ENCODE measurements at places on chromosomes 16 and 17.

DNA sequence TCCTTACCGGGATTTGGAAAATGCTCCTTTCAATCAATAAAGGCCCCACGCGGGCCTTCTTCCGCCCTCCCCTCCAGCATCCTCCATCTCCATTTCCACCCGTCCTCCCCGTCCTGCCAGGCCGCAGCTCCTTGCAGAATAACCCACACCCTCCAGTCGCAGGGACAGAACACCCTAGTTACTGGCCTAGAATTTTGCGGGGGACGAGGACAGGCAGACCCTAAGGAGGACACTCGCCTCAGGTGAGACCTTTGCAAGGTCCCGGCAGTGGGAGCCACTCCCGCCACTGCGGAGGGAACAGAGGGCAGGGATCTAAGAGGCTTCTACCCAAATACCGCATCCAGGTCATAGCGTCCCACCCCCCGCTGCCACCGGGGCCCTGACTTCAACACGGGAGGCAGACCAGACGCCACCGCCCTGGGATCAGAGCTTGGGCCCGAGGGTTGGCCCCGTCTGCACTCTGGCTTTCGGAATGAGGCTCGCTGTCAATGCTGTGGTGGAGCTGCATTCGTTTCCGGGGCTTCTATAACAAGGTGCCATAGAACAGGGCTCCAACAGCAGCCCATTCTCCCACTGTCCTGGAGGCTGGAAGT is 26.8 kb downstream of the SLC25A10 start:
- DNase-seq = no peak

- no peak for DNase-seq
Observed at GRCh38 chr16:88973415-88974050, 3.5 kb downstream of the CBFA2T3 start.

DNA sequence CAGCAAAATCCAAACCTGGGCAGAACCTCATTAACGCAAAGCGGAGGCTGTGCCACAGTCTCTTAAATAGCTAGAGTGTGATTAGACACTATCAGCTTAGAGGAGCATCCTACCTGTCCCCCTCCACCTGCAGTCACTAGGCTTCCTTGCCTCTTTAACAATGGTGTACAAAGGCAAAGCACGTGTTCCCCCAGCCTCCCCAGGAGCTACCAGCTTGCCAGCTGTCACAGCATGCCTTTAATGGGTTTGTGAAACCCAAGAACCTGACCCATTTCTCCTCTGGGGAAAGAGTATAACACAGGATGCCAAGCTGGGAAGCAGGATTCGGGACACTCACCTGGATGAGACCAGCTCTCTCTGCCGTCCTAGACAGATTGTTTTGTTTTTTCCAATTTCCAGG is 37.2 kb upstream of the TBX2 start:
- DNase-seq = no peak

- no peak for DNase-seq
Observed at GRCh38 chr17:58105093-58105492, 21.9 kb downstream of the DYNLL2 start.

DNA sequence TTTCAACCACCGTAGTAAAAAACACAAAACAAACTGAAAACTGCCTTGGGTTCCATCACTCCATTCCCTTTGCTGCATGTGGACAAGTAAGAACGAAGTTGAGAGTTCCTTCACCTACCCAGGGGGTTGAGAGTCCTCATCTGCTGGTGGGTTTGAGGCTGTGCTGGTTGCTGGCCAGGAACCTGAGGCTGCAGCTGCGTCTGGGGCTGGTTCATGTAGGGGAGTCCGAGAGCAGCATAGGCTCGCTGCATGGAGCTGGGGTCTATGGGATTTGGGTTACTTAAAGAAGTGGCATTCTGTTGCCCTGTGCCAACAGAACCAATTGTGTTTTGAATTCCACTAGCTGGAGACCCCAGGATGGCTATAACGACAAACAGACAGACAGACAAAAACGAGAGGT is 65.2 kb upstream of the TRAP1 start:
- DNase-seq = no peak

GRCh38 chr16:27401768-27402568 is at the start of gene IL21R:
TSS of gene IL21R (plus strand) at chr16:27402174. CDS start at chr16:27430072, 27,898 bp downstream.
- peak; percentile 43 for DNase-seq

DNA sequence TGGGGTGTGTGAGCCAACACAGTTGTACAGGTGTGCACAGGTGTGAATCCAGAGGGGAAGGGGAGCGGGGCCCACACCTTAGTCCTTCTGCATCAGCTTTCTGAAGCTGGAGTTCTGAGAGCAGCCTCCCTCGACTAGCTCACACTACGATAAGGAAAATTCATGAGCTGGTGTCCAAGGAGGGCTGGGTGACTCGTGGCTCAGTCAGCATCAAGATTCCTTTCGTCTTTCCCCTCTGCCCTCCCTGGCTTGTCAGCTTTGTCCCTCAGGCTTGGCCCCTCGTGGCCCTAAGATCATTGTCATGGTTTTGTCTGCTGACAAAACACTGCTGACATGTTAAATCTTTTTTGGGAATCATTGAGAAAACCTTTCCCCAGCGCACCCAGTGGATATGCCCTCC is 47.5 kb downstream of the OR1D5 start:
- peak; percentile 59 for DNase-seq

- no peak for DNase-seq
Observed at GRCh38 chr17:17763136-17763535, 73.7 kb downstream of the SREBF1 start.

DNA sequence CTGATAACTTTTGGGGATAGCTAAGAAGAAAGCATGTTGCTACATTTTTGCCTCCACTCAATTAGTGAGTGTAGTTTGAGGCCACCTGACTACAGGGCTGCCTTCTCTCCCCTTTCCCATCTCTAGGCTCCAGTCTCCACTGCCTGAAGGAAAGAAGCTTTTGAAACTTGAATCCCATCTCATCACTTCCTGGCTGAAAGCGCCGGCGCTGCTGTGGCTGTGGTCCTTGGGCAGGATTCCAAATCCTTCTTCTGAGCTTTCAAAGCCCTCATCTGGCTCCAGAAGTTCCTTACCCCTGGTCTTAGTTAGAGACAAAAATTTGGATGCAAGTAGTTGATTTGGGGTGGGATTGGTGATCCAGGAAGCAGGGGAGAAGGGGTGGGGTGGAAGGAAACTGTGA is 119.4 kb downstream of the FOXL1 start:
- peak; percentile 24 for DNase-seq

DNA sequence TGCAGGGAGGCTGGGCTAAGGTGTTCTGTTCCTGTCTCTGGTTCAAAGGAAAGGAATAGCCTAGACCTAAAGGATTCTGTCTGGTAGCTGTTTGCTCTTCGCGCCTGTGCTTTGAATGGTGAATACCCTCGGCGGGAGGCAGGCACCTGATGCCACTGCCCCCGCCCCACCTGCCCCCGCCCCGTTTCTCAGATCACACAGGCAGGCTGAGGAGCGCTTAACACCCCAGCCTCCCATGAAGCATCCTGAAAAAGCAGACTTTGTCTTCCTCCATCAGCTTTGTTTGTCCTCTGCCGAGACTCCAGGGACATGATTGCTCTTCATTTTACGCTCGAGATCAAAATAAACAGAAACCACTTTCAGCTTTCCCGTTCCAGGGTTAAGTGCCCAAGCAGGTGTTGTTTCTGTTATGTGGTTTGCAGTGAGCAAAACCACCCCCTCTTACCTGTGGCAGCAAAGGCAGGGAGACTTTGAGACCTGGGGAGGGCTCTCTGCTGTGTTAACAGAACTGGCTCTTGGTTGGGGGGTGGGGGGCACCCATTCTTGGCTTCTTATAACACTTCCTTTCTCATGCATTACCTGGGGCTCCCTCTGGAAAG is 452.1 kb downstream of the WWOX start:
- no peak for DNase-seq

GRCh38 chr17:2211661-2212399 is 91.8 kb downstream of the SMG6 start:
- no peak for DNase-seq

GRCh38 chr16:11236461-11237254 is 19.3 kb downstream of the SOCS1 start:
- no peak for DNase-seq

DNA sequence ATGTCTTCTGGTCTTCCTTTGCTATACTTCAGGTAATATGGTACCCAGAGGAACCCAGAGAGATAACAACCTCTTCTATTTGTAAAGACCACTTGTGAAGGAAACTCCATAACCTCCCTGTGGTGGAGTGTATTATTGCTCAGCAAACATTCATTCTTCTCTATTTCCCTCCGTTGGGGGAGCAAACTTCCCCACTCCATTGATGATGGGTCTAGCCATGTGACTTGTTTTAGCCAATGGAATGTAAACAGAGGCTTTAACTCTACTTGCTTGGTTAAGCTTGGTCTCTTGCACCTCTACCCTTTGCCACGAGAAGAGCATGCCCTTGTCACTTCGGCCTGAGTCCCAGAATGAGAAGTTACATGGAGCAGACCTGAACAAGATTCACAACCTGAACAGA is 30.0 kb upstream of the SKAP1 start:
- no peak for DNase-seq

- DNase-seq = peak; percentile 88
Observed at GRCh38 chr16:86925067-86925791, 346.9 kb downstream of the FOXL1 start.

GRCh38 chr16:23999663-24000062 is 163.9 kb downstream of the PRKCB start:
- DNase-seq = no peak

- no peak for DNase-seq
Observed at GRCh38 chr17:46089389-46089965, 90.4 kb downstream of the STH start.

DNA sequence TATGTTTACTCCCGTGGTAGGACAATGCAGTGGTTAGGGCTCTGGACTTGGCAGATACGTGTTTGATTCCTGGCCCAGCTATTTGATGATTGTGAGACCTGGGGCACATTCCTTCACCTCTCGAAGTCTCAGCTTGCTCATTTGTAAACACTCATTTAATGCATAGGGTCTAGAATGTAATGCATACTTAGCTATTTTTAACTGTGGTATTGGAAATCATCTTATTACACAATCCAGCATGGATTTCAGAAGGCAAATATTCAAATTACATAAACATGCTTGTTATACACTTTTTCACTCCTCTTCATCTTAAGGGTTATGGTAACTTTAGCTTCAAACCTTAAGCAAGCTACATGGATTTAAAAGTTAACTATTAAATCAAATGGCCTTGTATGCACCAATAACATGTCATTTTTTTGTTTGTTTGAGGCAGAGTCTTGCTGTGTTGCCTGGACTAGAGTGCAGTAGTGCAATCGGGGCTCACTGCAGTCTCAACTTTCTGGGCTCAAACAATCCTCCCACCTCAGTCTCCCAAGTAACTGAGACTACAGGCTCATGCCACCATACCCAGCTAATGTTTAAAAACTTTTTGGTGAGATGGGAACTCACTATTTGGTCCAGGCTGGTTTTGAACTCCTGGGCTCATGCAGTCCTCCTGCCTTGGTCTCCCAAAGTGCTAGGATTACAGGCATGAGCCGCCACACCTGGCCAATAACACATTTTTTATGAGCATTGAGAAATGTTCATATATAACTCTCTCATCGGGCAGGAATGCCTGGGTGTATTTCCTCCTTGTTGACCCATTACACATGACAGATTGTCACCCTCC is 52.5 kb downstream of the VAT1L start:
- no peak for DNase-seq

GRCh38 chr17:58377661-58378060 is 25.7 kb upstream of the SUPT4H1 start:
- DNase-seq = no peak

GRCh38 chr16:11386791-11387546 is 41.7 kb downstream of the RMI2 start:
- no peak for DNase-seq

- no peak for DNase-seq
Observed at GRCh38 chr16:78289844-78290277, 190.4 kb downstream of the WWOX start.

DNA sequence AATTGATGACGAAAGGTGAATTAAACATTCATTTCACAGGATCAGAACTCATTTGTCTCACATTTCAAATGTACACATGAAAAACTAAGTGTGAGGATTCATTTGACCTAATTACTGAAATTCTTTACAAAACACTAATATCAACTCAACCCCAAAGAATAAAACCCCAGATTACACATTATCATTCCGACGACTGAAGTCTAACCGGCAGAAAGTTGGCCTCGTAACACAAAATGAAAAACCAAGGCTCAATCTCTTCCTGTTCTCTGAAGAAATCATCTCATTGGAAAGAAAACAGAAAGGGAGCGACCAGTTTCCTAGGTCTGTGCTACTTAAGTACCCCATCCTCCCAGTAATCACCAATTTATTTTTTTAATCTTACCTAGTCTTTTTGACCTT is 1.8 kb downstream of the JPT1 start:
- no peak for DNase-seq

DNA sequence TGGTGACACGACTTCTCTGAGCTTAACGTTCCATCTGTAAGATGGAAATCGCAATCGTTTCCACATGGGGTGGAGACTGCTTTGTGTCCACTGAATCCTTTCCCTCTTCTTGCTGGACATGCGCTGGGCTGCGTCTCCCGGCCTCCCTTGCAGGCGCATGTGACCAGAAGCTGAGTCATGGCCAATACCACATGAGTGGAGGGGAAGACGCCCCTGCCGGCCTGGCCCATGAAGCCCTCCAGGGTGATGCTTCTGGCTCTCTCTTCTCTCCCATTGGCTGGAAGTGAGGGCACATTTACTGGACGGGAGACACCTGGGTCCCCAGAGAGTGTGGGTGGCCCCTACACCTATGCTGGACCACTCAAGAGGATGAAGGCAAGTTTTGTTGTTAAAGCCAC is 71.1 kb downstream of the DYNLRB2 start:
- no peak for DNase-seq

DNA sequence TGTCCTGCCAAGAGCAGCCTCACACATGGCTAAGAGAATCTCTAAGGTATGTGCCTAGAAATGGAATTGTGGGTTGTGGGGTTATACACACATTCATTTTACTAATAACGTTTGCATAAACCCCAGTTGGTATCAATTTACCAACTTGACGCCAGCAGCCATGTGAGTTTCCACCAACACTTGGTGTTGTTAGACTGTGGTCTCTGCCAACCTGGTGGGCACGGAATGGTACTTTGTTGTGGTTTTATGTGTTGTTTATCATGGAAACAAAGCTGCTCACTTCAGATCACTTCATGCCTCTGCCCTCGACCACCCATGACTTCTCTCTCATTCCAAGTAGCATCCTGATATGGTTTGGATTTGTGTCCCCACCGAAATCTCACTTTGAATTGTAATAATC is 152.0 kb upstream of the CDC42EP4 start:
- DNase-seq = no peak

GRCh38 chr17:19388791-19389785 is 2.1 kb upstream of the MFAP4 start:
- no peak for DNase-seq

GRCh38 chr17:15885770-15886169 is 59.2 kb upstream of the ADORA2B start:
- DNase-seq = no peak

GRCh38 chr16:58551496-58551895 is 36.2 kb downstream of the SETD6 start:
- no peak for DNase-seq

GRCh38 chr16:72537664-72538063 is 365.7 kb upstream of the PMFBP1 start:
- DNase-seq = peak; percentile 50

DNA sequence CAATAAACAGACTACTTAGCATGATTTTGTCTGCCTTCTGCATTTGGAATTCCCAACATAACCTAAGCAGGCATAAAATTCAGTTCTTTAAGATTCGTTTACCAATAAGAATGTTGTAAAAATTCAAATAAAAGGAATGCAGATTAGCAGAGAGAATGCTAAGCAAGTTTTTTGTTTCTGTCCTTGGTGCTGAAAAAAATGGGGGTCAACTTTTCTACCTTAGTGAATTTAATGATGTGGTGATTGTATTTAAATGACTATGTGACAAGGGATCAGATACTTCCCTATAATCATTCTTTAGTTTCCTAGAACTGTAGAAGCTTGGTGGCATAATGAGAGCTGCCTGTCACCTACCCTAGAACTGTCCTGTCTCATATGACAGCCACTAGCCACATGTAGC is 159.5 kb downstream of the RBFOX1 start:
- DNase-seq = no peak
